ENCODE measurements at places on chromosomes 16 and 17.
A peak's percentile ranks its signal among the peaks of the same experiment; 100 is the strongest.

DNA sequence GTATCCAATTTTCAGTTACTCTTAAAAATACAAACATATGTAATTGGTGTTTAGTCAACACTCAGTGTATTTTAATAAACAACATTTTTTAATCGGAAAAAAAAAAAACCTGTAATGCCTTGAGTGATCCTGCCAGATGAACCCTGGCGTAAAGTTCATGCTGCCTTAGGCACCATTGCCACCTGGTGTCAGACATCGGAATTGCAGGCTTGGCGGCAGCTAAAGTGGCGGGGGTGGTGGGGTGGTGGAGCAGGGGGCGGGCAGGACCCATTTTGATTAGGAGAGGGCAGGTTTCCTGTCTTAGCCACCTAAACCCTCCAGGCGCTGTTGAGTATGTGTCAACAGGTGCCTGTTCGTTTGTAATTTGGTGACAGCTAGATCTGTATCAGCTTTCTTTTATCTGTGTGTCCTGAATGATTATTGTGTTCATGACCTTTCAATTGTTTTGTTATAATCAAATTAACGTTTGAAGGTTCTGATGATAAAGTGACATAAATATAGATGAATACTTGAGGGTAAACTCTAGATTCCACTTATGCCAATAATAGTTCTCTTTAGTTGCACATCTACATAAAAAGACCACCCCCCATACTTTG lies 588.7 kb downstream of the CDH13 start:
- DNase-seq: peak; percentile 9

GRCh38 chr17:75061618-75062017 lies 14.6 kb downstream of the KCTD2 start:
- no peak for DNase-seq

- no peak for DNase-seq
Measured at GRCh38 chr17:77470330-77470786, 329.6 kb downstream of the SEC14L1 start.

- no peak for DNase-seq
Measured at GRCh38 chr17:61414141-61414935, 14.7 kb downstream of the TBX2 start.

- DNase-seq: no peak
Measured at GRCh38 chr16:5072334-5073278, 963 bp downstream of the ALG1 start.

- DNase-seq: no peak
Measured at GRCh38 chr16:46730801-46731690, 17.1 kb downstream of the MYLK3 start.

GRCh38 chr16:23206986-23207385 lies 24.4 kb downstream of the SCNN1G start:
- DNase-seq: no peak

DNA sequence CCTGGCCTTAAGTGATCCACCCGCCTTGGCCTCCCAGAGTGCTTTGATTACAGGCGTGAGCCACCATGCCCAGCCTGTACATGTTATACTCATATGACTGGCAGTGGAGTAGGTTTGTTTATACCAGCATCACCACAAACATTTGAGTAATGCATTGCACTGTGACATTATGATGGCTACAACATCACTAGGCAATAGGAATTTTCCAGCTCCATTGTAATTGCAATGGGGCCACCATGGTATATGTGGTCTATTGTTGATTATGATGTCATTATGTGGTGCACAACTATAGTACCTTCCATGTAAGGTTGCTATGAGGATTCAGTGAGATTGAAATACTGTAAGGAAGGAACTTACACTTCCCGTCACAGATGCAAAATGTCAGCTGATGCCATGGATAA lies 168.9 kb downstream of the COPRS start:
- DNase-seq: no peak

All from stimulated activated naive CD4-positive, alpha-beta T cell treated with Interleukin-2 at 50 U/mL for 16 hours (primary cell).